Omental fat pad (tissue), 4 donors: ENCODE measurements at places on chromosomes 2 and 18.

DNA sequence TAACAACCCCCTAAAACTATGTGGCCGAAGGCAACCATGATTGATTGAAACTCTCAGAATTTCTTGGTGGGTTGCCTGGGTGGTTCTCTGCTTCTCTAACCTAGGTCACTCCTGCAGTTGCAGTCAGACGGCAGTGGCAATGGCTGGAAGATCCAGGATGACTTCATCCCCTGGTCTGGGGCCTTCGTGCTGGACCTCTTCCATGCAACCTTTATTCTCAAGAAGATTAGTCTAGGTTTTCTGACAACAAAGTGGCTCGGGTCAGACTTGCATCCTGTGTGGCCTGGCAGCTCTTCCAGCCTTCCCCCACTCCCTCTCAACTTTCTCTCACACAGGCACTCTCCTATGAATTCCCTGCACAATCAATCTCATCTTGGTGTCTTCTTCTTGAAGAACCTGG lies 76.4 kb downstream of the METTL4 start:
- no peak for DNase-seq

- no peak for DNase-seq
Measured at GRCh38 chr18:60018618-60019462, 119.0 kb downstream of the PMAIP1 start.

DNA sequence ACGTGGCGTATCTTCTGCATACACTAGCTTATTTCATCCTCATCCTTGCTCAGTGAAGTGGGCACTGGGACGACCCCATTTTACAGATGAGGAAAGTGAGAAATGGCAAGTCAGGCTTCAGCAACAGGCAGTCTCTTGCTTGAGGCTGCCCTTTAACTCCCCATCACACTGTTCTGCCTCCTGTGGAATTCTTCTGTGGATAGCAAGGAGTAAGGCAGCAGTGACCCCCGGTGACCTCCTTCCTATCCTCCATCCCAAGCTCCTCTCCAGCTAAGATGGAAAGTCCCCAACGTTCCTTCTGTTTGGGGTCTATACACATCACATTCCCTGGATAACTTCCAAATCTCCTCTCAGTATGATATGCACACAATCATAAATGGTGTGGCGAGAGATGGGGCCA lies 10.5 kb downstream of the ANKRD29 start:
- DNase-seq = no peak

- no peak for DNase-seq
Measured at GRCh38 chr2:88057437-88057844, 1.9 kb upstream of the KRCC1 start.

- no peak for DNase-seq
Measured at GRCh38 chr18:54766634-54767033, 61.6 kb upstream of the RAB27B start.
